Aorta (tissue), 5 donors: ENCODE measurements at places on chromosomes 1 and 21. TPM values are rescaled to one million over a fixed set of nuclear protein-coding genes. Genes with fewer than 3 reads are reported as not detected.

DNA sequence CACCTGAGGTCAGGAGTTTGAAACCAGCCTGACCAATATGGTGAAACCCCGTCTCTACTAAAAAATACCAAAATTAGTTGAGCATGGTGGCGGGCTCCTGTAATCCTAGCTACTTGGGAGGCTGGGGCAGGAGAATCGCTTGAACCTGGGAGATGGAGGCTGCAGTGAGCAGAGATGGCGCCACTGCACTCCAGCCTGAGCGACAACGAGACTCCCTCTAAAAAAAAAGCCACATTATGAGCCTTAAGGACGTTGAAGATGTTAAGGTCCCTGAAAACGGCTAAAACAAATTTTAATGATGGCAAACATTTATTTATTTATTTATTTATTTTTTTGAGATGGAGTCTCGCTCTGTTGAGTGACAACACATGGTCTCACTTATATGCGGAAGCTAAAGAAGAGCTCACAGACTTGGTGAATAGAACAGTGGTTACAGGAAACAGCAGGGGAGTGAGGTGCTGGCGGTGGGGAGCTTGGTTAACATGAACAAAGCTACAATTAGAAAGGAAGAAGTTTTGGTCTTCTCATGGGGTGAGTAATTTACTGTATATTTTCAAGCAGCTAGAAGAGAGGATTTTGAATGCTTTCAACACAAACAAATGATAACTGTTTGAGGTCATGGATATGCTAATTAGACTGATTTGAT, 47.1 kb downstream of the TCP10L start:
- H3K27me3 ChIP-seq, result no peaks in the 10 kb centered on the region
- no peak for DNase-seq
- no peak overlapping the region for H3K4me3 ChIP-seq

- DNase-seq, result peak; percentile 69
- H3K27ac ChIP-seq, result no peak overlapping the region
- no peaks in the 10 kb centered on the region for H3K36me3 ChIP-seq
- H3K27me3 ChIP-seq, result no peaks in the 10 kb centered on the region
These were observed 283.4 kb downstream of the ASTN1 start for GRCh38 chr1:176880955-176881595.

The WNT4 gene
- not detected for total RNA-seq

- H3K4me1 ChIP-seq, result peaks cover 5% of the 10 kb centered on the region
- no peak overlapping the region for H3K27ac ChIP-seq
- H3K4me3 ChIP-seq, result no peak overlapping the region
- no peaks in the 10 kb centered on the region for H3K27me3 ChIP-seq
- no peaks in the 10 kb centered on the region for H3K36me3 ChIP-seq
- no peak for DNase-seq
These were observed 218.8 kb downstream of the TOMM20 start for GRCh38 chr1:234909851-234910250.

DNA sequence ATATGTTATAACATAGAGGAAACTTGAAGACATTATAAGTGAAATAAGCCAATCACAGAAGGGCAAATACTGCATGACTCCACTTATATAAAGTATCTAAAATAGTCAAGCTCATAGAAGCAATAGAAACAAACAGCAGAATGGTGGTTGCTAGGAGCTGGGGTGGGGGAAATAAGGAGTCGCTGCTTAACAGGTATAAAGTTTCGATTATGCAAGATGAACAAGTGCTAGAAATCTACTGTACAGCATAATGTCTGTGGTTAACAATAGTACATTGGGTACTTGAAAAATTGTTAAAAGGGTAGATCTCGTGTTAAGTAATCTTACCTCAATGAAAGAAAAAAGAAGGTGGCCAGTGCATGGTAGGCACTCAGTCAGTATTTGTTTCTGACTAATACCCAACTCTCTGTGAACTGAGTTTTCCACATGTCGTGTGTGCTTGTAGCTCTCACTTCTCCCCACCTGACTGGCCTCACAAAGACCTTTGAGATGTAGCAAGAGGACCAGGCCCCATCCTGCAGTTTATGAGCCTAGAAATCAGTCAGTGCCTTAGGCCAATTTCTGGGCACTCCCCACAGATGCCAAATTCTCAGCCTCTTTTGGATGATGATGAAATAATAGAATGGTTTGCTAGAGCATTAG, 14.7 kb upstream of the SPRR5 start:
- H3K27ac ChIP-seq, result no peak overlapping the region
- no peaks in the 10 kb centered on the region for H3K27me3 ChIP-seq
- no peak overlapping the region for H3K4me3 ChIP-seq
- no peaks in the 10 kb centered on the region for H3K4me1 ChIP-seq

DNA sequence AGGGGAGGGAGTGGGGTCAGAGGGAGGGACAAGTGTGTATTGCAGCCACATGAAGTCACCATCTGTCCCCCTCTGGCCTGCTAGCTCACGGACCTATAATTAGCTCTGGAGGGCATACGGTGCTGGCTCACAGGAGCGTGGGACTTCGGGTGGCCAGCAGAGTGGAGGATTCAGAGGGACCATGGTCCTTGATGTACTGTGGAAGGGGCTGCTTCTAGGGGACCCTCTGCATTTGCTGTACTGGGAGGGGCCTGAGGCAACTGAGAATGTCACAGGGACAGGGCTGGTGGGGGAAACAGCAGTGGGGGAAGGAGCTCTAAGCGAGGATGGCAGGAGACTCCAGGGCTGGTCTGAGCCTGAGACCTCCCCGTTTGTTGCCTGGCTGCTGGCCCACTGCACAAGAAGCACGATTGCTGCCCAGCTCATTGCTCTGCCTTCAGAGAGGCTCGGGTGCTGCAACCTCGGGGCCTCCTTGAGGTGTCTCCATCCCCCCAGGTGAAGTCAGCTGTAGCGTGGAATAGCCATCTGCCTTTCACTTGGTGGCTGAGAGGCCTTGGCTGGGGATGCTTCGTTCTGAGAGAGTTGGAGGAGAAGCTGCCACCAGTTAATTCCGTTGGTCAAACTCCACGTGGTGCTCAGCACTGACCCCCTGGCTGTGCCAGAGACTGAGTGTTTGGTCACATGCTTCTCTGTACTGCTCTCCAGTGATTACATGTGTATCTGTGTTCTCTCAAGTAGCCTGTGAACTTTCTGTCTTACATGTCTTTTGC, 2.7 kb downstream of the PPFIA4 start:
- H3K4me3 ChIP-seq, result no peak overlapping the region
- H3K27ac ChIP-seq, result no peak overlapping the region
- no peaks in the 10 kb centered on the region for H3K27me3 ChIP-seq
- no peaks in the 10 kb centered on the region for H3K36me3 ChIP-seq
- no peak for DNase-seq
- H3K4me1 ChIP-seq, result no peaks in the 10 kb centered on the region

GRCh38 chr1:154883919-154884868, 14.1 kb upstream of the KCNN3 start:
- no peaks in the 10 kb centered on the region for H3K27me3 ChIP-seq
- no peaks in the 10 kb centered on the region for H3K36me3 ChIP-seq
- no peak overlapping the region for H3K4me3 ChIP-seq
- no peak overlapping the region for H3K27ac ChIP-seq
- H3K4me1 ChIP-seq, result no peaks in the 10 kb centered on the region

GRCh38 chr1:197671140-197671539, 104.1 kb downstream of the DENND1B start:
- no peak for DNase-seq
- H3K4me3 ChIP-seq, result no peak overlapping the region
- H3K27me3 ChIP-seq, result no peaks in the 10 kb centered on the region
- H3K4me1 ChIP-seq, result no peaks in the 10 kb centered on the region

The RUNX3 gene
- 2.9 TPM for total RNA-seq

The RIPPLY3 gene
- total RNA-seq, result not detected

- no peaks in the 10 kb centered on the region for H3K27me3 ChIP-seq
- no peak for DNase-seq
- no peaks in the 10 kb centered on the region for H3K36me3 ChIP-seq
- H3K4me3 ChIP-seq, result no peak overlapping the region
These were observed 97.7 kb downstream of the VPS13D start for GRCh38 chr1:12327566-12327965.

The SELENBP1 gene
- total RNA-seq, result 66.3 TPM

The RIMS3 gene
- 18.3 TPM for total RNA-seq
